GM19239 (cell line): ENCODE measurements at places on chromosomes 11 and 22.

- DNase-seq, result no peak
These were observed 5.0 kb upstream of the RASL10A start for GRCh38 chr22:29320546-29320945.

GRCh38 chr11:35234460-35235156 lies 95.6 kb downstream of the CD44 start:
- no peak for DNase-seq

GRCh38 chr11:64322925-64323260 lies 5.0 kb downstream of the PRDX5 start:
- DNase-seq, result no peak

GRCh38 chr11:122434786-122435185 lies 220.7 kb upstream of the UBASH3B start:
- no peak for DNase-seq

DNA sequence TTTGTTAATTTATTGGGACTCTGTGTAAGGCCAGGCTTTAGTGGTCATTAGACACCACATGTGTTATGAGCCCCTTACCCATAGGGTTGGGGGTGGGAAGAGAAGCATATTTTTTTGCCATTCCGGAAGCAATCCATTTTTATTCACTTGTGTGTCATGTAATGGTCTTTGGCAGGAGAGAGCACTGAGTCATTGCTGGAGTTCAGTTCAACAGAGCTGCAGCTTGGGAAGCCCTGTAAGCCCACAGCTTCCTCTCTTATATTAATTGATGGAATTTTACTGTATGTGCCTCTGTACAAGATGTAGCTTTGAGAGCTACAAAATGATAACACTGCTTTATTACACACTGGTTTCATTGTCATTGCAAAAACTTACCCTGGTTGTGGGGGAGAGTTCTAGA lies 177.3 kb upstream of the SORL1-AS1 start:
- DNase-seq, result no peak
